T-helper 17 cell (primary cell): ENCODE measurements at places on chromosomes 1 and 21.

GRCh38 chr1:161021165-161021969 is 415 bp upstream of the F11R start:
- peak; percentile 78 for DNase-seq

DNA sequence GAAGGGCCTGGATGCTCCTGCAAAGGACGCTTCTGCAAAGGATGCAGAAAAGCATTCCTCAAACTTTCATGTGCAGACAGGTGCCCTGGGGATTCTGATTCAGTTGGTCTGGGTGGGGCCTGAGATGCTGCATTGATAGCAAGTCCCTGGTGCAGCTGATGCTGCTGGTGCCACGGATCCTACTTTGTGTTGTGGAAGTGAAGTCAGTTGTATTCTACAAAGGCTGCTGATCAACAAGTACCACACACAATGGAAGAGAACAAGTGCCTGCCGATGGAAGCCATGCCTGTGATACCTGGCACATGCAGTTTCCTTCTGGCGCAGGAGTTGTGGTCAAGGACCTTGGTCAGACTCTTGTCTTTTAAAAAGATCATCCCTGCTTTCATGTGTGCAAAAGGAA is 478.8 kb downstream of the CAMTA1 start:
- no peak for DNase-seq

- no peak for DNase-seq
Measured at GRCh38 chr1:168729405-168729802, 398 bp upstream of the DPT start.

- DNase-seq, result no peak
Measured at GRCh38 chr21:42571391-42572150, 57.9 kb downstream of the SLC37A1 start.

DNA sequence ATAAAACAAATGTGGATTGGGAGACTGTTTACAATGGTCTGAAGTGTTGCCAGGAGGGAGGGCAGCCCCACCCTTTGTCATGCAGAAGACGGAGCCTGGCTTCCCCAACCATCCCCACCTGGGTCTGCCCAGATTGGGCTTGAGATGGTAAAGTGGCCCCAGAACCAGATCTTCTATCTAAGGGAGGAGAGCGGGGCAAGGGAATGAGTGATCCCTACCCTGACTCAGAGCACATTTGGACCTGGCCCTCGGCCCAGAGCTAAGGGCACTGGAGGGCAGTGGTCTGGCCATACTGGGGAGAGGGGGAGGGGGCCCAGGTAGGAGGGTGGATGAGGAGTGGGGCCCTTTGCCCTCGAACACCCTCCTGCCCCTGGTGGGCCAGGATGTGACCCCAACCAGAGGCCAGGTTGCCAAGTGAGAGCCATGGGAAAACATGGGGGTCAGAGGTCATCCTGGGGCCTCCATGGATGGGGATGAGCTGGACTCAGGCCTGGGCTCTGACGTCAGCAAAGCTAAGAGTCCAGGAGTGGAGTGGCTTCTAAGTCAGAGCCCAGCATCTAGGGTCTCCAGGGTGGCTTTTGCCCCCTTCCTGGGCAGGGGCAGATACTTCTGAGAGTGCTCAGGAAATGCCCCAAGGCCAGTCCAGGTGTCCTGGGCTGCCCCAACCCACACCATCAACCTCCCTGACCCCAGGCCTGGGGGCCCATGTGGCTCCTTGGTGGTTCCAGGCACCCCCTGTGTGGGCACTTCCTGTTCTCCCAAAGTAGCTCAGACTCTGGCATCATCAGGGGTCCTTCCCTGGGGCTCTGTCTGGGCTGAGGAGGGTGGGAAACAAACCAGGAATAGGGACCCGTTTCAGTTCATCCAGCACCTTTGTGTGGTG is 1.6 kb upstream of the LEFTY1 start:
- DNase-seq, result no peak

DNA sequence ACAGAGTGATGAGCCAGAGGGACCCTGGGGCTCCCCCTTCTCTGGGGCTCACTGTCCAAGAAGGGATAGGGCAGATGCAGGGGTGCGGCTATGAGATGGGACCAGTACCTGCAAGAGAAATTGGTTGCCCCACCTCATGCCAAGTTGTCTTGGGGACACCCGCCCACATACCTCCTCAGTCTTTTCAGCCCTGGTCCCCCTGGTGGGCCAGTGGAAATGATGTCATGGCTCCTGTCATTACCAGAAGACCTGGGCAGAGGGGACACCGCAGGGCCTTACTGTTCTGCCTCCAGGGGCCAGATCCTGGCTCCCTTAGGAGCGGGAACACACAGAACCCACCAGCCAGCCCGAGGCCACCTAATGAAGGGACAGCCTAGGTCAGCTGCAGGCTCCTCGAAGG is 63.2 kb downstream of the CDK18 start:
- DNase-seq, result no peak

DNA sequence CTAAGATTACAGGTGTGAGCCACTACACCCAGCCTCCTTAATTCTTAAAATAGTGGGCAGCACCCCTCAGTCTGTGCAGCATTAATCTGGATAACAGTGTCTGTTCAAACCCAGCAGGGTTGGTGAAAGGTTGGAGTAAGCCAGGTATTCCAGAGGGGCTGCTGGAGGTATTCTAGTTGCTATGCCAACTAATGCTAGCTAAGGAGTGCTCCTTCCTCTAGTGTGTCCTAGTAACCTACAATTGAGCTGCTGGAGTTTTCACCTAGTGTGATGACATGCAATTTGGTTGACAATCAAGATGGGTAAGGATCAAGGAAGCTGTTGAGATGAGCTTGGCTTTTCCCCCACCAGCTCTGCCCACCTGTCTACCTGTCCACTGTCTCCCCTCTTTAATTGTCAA is 100.2 kb upstream of the IPO9 start:
- DNase-seq, result no peak

- no peak for DNase-seq
Measured at GRCh38 chr1:158328426-158328825, 2.9 kb downstream of the CD1B start.

DNA sequence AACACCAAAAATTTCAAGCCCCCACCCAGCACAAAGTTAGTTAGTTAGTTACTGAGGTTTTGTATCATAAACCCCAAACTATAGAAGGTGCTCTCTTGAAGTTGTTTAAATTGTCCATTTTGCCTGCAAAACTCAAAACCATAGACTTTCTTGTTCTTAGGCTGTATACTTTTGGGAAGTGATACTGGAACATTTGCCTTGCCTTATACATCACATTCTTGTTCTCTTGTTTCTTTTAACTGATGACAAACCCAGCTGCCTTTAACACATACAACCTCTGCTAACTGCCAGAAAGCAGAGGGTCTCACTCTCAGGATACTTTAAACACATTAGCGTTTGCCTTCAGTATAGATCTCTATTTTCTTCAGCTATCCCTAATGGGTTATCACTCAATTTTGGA is 570.5 kb downstream of the MRPL39 start:
- DNase-seq, result no peak

DNA sequence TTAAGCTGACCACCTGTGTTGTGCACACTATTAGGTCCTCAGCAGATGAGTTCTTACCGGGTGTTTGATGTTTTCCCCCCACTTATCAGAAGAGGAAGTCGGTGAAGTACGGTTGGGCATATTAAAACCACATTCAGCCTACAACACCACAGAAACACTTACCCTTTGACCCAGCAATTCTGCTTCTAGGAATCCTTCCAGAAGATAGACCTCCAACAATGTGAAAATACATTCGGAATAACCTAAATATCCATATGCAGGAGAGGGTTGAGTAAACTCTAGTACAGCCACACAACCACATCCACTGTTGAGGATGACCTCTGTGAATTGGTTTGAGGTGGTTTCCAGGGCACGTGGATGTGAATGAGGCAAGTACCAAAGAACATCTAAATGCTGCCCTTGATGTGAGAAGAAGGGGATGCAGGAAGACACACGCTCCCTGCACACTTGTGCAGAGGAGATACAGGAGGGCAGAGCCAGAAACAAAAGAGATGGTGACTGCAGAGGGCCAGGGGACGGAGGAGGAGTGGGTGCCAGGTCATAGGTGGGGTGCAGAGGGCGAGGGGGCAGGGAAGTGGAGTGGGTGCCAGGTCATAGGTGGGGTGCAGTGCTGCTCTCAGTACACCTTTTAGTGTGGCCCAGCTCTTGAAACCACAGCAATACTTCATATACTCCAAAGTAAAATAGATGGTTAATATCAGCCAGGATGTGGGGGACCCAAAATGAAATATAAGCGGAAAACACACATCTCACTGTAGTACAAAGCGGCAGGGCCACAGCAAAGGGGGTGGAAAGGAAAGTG is 12.8 kb downstream of the ADARB1 start:
- DNase-seq, result no peak

- no peak for DNase-seq
Measured at GRCh38 chr1:115929881-115930280, 46.4 kb upstream of the SLC22A15 start.

GRCh38 chr1:177772386-177772960 is 197.4 kb downstream of the SEC16B start:
- no peak for DNase-seq

GRCh38 chr1:107116306-107116790 is 24.5 kb upstream of the NTNG1 start:
- no peak for DNase-seq

DNA sequence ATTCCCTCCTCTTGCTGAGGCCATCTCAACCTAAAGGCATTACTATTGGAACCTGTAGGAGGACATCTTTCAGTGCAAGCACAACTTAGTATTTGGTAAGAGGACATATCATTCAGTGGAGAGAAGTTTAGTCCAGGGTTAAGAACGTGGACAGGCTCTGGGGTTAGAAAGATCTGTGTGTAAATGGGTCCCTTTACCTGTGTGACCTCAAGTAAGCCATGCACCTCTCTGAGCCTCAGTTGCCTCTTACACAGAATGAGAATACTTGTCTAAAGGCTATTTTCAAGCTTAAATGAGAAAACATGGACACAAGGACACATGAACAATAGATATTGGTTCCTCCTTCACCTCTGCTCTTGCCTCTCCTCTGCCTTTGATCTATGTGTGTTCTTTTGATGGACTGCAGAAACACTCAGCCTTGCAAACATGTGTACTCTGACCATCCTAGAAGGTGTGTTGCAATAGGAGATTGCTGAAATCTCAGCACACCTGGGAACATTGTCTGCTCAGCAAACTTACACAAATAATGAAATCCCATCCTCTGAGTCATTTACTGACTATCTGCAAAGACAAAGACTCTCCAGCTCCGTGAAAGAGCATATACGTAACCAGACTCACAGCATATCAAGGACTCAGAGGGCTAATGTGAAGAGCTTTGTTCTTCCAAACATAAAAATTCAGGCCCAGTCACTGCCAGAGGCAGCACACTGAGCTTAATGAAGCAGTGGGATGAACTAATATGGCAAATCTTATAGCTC is 143.8 kb downstream of the DAB1 start:
- no peak for DNase-seq

DNA sequence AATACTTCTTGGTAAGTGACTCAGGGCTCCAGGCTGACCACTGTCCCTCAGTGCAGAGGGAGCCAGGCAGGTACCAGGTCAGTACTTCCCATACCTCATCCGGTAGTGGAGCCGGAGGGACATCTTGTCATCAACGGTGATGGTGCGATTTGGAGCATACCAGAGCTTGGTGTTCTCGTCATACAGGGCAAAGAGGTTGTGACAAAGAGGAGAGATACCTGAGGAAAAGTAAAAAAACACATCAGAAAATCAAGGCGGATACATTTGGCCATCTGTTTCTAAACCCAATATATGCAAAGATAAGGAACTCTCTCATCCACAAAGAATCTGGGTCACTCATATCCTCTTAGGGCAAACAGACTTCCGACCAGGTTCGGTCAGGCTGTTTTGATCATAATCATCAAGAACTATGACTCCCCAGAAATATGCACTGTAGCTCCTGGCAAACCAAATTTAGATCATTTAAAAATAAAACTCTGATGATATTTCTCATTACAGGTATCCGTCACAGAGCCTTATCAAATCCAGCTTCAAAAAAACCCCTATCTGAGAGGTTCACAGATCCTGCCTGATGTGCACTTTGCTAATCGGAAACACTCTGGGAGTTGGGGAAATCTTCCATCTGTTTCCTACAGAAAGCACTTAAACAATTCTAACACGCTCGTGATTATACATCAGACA is 87.3 kb downstream of the JAK1 start:
- DNase-seq, result no peak

DNA sequence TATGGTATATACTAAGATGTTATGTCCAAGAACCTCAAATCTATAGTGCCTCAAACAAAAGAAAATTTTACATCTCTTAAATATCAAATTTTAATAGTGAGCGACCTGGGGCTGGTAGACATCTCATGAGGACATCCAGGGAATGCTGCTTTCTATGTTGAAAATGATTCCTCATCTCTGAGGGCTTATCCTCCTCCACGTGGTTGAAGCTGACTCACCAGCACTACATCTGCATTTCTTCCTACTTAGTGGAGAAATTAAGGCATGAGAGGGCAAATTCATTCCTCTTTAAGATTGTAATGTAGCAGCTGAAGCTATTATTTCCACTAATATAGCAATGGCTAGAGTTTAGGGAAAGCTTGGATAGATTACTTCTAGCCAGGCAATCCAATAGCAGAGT is 529.5 kb downstream of the COL11A1 start:
- DNase-seq, result no peak

GRCh38 chr1:25782608-25783201 is 17.3 kb upstream of the SELENON start:
- DNase-seq, result no peak
